ENCODE measurements at places on chromosomes 2 and 18.

DNA sequence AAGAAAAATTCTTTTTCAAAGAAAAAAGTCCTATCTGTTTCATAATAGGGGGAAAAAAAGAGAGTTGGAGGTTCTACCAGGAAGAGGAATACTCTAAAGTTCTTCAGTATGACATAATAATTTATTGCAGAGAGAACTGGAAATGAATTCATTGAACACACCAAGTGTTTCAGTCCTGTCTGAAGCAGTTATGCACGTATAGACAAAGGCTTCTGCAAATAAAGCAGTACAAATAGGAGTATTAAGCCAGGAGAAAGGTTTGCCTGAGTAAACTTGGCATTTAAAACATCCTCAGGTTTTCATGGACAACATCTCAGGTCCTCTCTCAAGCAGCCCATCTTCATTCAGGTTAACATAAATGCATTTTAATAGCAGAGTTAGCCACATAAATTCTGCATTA, 141.6 kb downstream of the CCDC148 start:
- DNase-seq = no peak

- no peak for DNase-seq
These were observed 385.3 kb downstream of the IRS1 start for GRCh38 chr2:226414335-226414734.

DNA sequence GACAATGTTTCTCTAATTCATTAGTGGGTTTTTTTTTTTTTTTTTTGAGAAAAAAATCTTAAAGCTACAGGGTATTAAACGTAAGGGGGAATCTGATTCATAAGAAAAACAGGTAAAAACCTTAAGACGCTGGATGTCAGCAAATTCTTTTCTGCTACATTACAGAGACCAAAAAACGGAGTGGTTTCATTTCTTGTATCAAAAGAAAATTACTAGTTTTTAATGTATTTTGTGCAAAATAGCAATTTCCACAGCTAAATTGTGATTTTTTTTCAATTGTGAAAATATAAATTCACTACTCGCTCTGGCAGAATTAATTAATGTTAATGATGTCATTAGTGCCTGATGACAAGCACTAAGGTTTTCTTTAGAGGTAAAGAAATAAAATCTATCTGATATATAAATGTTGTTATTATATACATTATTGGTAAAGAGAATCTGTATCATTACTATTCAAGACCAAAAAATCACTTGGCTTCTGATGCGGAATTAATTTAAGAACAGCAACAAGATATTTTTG, 9.9 kb downstream of the OTX1 start:
- DNase-seq = no peak

DNA sequence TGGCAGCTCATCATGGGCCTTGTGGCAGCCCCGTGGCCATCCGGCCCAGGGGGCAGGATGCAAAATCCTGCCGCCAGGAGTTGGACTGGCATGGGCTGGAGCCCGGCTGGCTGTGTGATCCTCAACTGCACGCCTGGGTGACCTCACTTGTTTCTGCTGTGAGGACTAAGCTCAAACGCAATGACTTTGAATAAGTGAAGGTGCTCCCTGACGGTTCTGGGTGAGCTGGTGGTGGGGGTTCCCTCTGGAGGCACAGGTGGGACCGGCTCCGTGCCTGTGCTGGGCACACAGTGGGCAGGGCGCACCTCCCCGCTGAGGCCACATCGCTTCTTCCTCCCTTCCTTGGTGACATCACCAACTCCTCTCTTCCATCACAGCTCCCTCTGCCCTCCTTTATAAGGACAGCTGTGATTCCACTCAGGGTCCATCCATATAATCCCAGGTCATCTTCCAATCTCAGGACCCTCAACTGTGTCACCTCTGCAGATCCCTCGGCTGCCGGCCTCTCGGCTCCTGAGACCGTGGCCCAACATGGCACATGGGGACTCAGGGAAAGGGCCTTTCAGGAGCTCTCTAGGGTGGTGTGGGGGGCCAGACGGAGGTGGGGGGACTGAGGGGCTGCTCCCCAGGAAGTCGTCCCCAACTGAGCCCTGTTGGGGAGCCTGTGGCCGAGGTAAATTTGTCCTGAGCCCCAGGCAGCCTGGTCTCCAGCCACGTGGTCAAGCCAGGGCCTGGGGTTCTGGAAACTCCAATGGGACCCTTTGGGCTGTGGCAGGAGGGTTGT, 75.5 kb upstream of the ODC1 start:
- no peak for DNase-seq

- DNase-seq = no peak
These were observed 215.5 kb downstream of the LNPK start for GRCh38 chr2:175786471-175787124.

All from GM04504 (cell line).